ENCODE measurements at places on chromosomes 1 and 21. TPM values are rescaled to one million over a fixed set of nuclear protein-coding genes. Genes with fewer than 3 reads are reported as not detected.

DNA sequence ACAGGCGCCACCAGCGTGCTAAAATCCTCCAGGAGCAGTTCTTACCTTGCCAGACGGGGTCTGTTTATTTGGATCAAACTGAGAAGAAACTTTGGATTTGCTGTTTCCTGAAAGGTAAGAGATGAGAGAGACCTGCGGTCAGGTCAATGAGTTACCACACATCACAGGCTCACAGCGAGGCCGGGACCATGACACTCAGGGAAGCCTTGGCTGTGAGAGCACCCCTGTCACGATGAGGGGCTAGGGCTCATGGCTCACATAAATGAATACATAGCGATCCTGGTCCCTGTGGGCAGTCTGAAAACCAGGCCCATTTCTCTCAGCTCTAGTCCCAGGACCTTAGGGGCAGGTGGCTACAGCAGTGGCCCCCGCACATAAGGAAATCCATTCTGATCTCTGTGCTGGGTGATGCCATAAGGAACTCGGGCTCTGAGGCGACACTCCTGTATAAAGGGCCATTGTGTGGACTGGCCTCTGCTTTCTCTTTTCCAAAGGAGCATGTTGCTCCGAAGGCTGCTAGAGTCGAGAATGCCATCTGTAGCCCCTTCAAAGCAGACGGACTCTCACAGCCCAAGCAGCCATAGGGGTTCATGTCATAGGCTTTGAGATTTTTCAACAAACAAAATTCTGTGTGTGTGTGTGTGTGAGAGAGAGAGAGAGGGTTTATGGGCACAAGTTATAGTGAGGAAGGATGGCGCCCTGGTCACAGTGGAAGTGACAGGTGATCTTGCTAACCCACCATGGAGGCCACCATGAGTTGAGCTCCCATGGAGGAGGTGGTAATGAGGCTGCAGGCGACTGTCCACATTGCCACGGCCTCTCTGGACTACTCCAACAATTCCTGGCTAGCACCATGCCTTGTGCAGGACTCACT is 9.0 kb upstream of the SRM start:
- no peak for DNase-seq

Gene FCRL6
- not detected for total RNA-seq

DNA sequence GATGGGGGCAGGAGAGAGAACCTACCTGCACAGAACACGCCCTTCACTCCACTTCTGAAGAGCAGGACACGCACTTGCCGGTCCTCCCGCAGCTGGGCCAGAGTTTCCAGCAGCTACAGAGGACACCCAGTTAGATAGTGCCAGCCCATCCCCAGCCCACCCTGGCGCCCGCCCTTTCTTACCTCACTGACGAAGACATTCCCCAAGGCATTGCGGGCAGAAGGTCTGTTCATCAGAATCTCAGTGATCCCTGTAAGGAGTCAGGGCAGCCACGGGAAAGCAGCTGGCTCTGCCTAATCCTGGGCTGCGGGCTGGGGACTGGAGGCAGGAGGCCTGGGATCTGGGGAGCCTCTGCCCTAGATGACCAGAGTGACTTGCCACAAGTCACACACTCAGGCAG is 10.0 kb downstream of the ECHDC2 start:
- no peak for DNase-seq

- DNase-seq = no peak
These were observed 50.5 kb downstream of the SIK1 start for GRCh38 chr21:43376478-43376882.

- DNase-seq = no peak
These were observed 291.8 kb downstream of the OLFM3 start for GRCh38 chr1:101704895-101705294.

- no peak for DNase-seq
These were observed 47.3 kb upstream of the CNN3 start for GRCh38 chr1:94974241-94974640.

- DNase-seq = no peak
These were observed 1.1 kb downstream of the C1orf50 start for GRCh38 chr1:42768172-42768571.

DNA sequence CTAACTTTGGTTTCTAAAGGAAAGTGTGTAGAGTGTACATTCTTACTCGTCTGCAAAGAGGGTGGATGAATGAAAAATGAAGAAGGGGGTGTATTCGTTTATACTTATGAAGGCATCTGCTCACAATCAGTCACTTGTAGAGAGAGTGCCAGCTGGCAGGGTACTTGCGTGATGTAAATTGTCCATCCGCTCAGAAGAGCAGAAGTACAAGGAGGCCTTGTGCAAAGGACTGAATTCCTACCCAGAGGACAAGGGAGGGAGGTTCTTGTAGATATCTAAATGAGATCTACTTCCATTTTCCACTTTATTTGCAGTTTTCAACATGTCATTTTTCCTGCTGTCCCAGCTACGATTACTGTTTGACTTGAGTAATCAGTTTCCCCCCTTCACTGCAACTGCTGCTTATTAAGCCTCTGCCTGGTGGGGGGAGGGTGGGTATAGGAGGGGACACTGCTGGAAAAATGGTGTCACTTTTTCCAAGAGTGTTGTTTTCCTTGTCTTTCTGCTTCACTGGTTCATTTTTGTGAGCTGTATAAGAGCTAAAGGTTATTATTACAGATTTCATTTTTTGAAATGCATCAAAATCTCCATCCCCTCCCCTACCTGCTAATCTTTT is 67.3 kb downstream of the LAMC1 start:
- no peak for DNase-seq

DNA sequence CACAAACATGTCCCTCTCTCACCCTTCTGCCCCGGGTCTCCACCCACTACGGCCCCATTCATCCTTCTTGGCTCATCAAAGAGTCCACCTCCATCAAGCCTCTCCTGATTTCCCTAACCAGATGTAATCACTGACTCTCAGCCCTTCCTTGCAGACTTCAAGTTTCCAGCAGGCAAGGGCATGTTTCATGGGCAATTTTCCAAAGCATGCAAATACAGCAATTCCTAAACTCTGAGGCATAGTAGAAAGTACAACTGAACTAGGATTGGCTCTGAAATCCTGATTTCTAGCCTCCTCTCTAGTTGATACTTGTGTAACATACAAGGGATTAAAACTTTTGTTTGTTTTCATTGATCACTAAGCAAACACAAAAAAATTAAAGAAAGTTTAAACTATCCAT is 109.1 kb upstream of the GADD45A start:
- DNase-seq = peak; percentile 53

Gene FCGR2B
- total RNA-seq = not detected

Gene CD247
- total RNA-seq = 0.09 TPM

DNA sequence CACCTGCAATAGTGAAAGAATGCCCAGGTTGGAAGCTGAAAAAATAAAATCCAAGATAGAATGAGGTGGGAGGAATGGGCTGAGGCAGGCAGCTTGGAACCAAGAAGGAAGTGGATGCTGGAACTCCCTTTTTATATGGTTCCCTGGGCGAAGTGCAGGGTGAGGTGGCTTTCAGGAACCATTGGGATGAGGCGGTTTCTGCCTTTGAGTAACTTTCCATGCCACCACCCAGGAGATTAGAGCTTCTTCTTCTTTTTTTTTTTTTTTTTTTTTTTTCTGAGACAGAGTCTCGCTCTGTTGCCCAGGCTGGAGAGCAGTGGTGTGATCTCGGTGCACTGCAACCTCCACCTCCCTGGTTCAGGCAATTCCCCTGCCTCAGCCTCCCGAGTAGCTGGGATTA is 17.8 kb upstream of the MRPS6 start:
- DNase-seq = no peak

Gene RPS27
- total RNA-seq = 1,017 TPM

DNA sequence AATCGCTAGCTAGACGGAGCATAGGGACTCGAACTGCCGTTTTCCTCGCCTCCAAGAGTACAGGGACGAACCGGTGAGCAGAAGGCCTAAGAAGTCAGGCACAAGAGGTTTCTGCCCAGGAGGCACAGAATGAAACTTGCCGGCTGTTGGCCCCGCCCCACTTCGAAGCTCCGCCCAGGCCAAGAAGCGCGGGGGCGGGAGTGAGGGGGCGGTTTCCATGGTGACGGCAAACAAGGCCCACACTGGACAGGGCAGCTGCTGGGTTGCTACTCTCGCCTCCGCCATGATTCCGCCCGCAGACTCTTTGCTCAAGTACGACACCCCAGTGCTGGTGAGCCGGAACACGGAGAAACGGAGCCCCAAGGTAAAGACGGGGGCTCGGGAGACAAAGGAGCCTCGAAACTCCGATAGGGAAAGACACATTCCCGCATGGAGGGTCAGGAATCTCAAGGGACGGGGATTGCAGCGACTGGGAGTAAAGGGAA is at the start of gene DNALI1:
DNALI1 (plus strand) TSS at position 229 of the 485 bp plus-strand sequence; CDS start at position 284, 55 bp downstream.
- DNase-seq = peak; percentile 96

Gene STUM
- total RNA-seq = 0.34 TPM

DNA sequence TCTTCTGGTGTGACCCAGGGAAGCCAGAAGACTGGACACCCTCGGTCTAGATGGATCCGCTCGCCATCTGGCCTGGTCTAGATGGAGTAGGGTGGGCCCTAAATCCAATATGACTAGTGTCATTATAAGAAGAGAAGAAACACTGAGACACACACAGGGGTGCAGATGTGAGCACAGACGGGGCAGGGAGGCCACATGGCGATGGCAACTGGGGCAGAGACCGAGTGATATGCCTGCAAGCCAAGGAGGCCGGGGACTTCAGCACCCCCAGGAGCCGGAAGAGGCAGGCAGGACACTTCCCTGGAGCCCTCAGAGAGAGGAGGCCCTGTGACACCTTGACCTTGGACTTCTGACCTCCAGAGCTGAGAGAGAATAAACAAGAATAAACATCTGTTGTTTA is 5.6 kb upstream of the TFF3 start:
- DNase-seq = no peak

DNA sequence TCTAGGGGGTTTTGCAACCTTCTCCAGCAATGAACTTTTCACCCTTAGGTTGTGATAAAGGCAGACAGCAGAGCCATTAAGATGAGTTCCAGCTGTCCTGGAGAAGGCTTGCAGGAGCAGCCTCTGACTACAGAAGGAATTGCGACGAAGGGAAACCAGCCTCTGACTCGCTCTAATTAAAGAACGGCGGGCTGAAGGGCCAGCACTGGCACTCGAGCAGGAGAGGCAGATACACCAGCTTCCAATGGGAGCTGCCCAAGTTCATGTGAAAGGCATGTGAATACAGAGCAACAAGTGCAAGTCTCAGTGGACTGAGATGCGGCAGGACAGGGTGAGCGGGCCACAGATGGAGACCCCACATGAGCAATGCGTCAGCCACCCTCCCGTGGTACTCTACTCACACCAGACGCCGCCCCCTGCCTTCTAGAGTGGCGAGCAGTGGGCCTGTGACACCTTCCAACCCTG is 15.7 kb downstream of the RCC2 start:
- no peak for DNase-seq

- no peak for DNase-seq
These were observed 156.7 kb downstream of the BRINP3 start for GRCh38 chr1:190320952-190321351.

Gene ESPN
- 0.68 TPM for total RNA-seq

Gene RHBDL2
- total RNA-seq = 0.28 TPM

- peak; percentile 83 for DNase-seq
These were observed 13.8 kb upstream of the BOLA1 start for GRCh38 chr1:149885339-149886120.

- DNase-seq = no peak
These were observed 13.1 kb downstream of the TXNIP start for GRCh38 chr1:145983206-145983675.

GRCh38 chr1:230271300-230272035 is 154.7 kb downstream of the PGBD5 start:
- DNase-seq = peak; percentile 8

Gene LRRC39
- total RNA-seq = not detected

Gene ZNF695
- 2.7 TPM for total RNA-seq

DNA sequence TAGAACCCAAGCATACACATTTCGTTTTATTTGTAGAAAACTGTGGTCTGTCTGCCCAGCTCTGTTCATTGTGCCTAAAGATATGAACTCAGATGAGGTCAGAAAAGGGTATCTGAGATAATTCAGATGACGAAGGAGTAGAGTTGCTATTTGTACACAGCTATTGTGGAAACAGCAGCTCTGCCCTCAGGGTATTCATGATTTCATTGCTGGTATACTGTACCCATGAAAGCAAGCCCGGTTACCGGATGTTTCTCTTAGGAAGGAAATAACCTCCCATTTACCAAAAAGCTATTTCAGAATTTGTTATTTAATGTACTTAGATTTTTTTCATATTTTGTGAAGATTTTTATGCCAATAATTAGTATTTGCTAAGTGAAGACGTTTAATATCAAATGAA is 37.8 kb downstream of the SMAP2 start:
- peak; percentile 23 for DNase-seq

DNA sequence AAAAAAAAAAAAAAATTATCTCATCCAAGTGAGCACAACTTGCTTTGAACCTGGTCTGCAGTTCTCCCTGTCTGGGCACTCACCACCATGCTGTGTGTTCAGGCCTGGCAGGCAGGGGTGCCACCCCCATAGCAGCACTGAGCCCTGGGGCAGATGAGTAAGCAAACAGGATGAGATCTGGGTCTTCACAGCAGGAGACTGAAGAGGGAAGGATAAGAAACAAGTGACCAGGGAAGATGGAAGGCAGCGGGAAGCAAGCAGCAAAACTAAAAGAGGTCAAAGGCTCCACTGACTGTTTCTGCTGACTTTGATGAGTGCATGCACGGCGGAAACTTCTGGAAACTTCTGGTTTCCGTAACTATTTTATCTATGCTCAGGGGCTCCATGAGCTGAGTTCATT is 133.5 kb upstream of the SOD1 start:
- no peak for DNase-seq

DNA sequence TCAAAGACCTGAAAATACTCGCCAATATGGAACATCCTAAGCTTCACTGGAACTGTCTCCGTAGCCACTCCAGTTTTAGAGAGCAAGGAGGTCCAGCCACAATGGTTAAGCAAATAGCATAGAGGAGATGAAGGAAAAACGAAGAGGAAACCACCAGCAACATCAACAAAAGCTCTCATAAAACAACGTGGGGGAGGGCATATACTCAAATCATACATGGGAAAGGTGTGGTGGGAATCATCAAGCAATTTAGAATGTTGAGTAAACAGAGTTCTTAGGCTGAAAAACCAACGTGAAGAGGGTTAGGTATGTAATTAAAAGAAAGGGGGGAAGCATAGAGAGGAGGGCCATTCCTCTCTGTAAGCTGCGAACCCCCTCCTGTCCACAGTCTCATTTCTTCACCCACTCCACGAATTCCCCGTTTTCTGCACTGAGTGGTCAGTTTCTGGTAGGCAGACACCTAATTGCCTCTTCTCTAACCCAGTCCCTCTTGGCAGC is 1.0 kb downstream of the TMEM59 start:
- peak; percentile 20 for DNase-seq
